ENCODE measurements at places on chromosomes 1 and 21.

- no peak for DNase-seq
These were observed 322.9 kb downstream of the SETD4 start for GRCh38 chr21:35737449-35737848.

DNA sequence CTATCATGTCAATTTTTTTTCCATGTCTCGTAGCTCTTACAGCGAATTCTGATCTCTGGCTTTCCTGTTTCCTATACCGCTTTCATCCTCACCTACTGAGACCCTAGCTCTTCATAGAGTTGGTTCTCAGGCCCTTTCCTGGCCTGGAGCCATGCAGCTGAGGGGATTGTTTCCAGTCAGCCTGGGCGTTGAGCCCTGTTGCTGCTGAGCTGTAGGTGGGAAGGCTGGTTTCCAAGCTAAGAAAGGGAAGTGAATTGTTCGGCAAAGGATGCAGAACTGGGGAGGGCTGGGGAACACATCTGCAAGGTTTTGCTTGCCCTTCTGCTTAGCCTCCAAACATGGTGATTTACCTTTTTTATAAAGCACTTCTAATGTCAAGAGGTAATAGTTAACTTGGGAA is 41.5 kb downstream of the SPATA46 start:
- no peak for DNase-seq

DNA sequence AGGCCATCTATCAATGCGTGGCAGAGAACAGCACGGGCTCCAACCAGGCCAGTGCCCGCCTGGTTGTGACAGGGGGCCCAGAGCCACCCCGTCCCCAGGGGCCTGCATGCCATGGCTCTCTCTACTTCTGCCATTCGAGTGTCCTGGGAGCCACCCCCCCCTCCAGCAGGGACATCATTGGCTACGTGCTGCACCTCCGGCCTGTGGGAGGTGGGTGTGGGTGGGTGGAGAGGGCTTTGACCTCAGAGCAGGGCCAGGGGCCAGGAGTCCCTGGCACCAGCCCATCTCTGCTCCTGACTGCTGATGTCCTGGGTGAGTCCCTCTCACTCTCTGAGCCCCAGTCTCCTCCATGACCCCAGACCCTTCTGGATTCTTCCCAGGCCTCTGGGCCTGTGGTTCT is 25.3 kb downstream of the SLC27A3 start:
- DNase-seq, result no peak

GRCh38 chr1:223731133-223731770 is 18.9 kb downstream of the CAPN2 start:
- peak; percentile 21 for DNase-seq

DNA sequence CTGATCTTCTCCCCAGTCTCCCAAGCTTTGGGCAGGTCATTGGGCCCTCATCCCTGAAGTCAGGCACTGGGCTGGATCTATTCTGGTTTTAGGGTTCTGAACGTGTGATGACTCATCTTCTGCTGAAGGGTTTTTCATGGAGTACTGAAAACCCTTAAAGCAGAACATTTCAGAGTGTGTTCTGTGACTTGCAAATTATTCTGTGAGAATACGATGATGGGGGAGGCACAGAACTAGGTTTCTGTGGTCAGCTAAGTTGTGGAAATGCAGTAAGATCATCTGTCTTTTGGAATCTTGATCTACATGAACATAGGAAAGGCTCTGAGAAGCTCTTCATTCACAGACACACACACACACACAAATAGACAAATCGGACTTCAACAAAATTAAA is 46.2 kb downstream of the NAV1 start:
- no peak for DNase-seq

GRCh38 chr21:34042735-34043134 is 30.6 kb upstream of the MRPS6 start:
- DNase-seq, result no peak

GRCh38 chr21:44957901-44958451 is 18.1 kb downstream of the SLX9 start:
- DNase-seq, result no peak

DNA sequence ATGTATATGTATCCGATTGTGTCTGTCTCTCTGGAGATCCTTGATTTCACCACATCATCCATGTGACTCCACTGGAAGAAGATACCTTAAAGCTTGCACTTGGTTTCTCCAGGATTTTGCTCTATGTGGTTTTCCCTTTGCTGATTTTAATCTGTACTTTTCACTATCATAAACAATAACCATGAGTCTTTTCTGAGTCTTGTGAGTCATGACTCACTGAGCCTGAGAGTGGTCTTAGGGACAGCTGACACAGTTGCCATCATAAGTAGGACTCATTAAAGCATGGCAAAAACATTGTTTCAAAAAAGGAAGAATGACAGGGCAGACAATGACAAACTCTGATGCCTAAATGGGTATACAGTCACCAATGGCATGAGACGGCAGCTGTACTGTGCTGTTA is 226.2 kb downstream of the AKT3 start:
- DNase-seq, result no peak

DNA sequence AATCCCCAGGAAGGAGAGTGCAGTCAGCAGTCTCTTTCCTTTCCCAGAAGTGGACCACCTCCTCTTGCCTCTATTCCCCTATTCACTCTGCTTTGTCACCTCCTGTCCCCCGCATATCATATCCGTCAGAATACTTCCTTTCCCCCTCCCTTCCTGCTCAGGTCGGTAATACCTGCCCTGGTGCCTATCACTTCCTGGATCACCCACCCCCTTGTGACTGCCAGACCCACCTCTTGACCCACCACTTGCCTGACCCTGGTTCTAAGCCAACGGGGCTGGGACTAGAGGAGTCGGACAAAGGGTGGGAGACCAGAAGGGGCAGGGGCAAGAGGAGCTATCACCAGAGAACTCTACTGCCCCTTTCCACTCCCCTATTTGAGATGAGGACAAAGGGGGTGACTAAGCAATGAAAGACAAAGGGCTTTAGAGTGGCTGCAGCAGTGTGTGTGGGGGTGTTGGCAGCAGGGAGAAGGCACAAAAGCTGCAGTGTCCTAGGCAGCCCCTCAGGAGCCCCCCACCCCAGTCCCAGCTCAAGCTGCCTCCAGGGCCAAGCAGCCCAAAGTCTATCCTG is 1.7 kb upstream of the ADAMTS4 start:
- DNase-seq, result no peak

DNA sequence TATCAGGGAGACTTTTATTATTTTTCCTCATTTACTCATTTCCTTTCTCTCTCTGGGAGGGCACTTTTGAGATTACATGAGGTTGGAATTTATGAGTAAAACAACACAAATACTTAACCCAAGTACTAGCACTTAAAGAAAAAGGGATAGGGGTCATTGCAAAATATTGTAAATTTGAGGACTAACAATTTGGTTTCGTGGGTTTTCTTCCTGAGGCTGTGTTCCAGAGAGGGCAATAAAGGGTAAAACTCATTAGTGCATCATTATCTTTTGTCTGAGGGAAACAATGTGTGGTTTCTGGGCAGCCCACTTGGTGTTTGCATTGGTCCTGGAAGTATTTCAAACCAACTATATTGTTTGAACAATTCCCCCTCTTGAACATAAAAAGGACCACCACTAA is 96.5 kb downstream of the GREM2 start:
- DNase-seq, result no peak

DNA sequence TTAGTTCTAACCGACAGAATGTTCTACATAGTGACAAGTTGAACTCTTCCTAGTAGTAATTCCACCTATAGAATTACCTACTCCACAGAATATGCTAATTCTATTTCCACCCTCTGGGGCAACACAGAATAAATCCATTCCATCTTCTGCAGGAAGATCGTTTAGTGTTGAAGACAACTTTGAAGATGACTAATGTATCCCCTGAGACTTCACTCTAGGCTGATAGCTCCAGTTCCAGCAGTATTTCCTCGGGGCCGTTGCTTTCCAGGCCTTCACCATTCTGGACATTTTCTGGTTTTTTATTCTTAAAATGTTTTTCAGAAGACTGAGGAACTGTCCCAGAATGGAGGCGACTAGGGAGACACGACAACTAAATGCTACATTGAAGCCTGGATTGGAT is 61.0 kb upstream of the CSF1 start:
- no peak for DNase-seq

DNA sequence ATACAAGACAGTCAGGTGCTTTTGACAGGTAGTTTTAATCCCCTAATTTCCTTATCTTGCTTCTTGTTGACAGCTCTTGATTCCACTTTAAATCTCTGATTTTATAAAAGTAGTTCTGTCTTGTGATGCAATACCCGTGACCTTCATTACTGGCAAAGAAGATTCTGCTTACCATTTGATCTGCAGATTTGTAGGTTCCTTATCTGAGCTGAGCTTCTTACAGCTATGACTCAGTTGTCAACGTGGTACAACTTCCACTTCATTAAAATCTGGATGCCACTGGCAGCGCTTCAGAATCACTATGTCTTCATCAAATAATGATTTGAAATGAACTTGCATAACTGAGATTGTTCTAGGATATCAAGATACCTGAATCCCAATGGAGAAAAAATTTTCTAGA is 543.6 kb upstream of the B3GALT2 start:
- DNase-seq, result no peak

DNA sequence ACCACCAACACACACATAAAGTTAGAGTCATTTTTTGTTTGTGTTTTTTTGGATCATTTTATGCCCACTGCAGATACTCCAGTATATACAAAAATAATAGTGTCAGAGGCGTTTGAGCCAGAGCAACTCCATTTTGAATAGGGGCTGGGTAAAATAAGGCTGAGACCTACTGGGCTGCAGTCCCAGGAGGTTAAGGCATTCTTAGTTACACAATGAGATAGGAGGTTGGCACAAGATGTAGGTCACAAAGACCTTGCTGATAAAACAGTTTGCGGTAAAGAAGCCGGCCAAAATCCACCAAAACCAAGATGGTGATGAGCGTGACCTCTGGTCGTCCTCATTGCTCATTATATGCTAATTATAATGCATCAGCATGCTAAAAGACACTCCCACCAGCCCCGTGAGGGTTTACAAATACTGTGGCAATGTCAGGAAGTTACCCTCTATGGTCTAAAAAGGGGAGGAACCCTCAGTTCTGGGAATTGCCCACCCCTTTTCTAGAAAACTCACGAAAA is 40.6 kb downstream of the GJA5 start:
- DNase-seq, result no peak

DNA sequence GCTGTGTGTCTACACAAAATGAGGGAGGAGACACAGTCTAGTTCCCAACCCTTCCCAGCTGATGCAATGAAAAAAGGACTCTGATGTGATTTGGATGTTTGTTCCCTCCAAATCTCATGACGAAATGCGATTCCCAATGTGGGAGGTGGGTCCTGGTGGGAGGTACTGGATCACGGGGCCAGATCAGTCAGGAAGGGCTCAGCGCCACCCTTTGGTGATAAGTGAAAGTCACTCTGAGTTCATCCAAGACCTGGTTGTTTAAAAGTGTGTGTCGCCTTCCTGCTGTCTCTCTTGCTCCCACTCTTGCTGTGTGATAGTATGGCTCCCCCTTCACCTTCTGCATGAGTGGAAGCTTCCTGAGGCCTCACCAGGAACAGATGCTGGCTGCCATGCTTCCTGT is 63.2 kb downstream of the GNG4 start:
- no peak for DNase-seq

GRCh38 chr1:183161391-183161790 is 24.7 kb upstream of the LAMC2 start:
- no peak for DNase-seq

DNA sequence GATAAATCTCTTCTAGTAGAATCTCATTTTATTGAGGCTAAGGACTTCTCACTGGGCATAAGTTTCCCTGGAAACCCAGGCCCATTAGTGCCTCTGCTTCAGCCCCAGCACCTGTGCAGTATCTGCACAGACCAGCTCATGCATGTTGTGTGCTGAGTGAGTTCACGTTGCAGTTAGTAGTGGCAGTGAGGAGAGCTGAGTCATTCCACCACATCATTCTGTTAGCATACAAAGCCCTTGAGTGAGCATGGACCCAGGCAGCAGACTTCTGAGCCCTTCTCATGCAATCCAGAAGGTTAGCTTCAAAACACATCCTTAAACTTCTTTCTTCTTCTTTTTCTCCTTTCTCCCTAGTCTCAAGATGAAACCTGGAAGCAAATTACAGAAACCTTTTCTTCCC is 45.8 kb upstream of the NTPCR start:
- no peak for DNase-seq

DNA sequence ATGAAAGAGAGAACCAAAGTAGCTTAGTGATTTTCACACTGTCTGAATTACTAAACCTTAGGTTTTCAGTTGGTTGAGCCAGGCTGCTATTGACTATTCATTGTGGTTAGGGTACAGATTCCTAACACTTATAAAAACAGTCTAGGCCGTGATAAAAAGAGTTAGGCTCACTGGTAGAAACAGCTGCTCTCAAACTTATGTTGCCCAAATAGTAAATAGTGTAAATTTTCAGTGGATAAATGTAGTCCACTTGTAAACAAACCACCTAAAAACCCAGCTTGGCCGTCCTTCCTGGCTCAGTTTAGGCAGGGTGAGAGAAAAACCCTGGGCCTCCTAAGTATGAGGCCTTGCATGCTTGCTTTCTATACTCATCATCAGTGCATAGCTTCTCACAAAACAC is 34.9 kb downstream of the ARID1A start:
- no peak for DNase-seq

DNA sequence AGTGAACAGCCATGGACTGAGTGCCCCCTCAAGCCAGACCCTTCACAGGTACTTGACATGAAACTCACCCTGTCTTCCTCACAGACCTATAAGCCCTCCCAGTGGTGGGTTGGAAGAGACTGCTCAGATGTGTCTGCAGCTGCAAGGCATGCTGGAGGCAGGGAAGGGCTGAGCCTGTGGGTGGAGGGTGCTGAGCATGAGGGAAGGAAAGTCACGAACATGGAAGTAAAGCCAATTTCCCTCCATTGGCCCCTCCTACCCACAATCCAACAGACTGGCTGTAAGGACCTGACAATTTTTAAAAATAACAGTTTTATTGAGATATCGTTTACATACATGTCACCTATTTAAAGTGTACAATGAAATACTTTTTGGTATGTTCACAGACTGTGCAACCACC is 44.1 kb downstream of the RCSD1 start:
- no peak for DNase-seq

DNA sequence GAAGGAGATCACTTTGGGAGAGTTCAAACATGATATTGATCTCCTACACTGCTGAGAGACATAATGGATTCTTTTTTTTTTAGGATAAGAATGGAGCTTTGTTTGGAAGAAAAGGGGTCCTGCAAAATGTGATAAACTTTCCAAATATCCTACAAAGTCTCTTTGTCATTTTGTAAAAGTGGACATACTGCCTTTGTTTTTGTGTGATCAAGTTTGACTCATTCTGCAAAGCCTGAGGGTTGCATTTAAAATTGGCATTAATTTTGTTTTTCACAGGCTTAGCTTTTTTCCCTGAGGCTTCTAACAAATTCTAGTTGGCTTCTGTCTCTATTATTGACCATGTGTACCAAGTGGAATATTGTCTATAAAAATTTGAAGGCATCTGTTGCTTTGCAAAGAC is 113.2 kb downstream of the AK5 start:
- DNase-seq, result no peak

Measured in hematopoietic multipotent progenitor cell treated with erythropoietin and hydrocortisone succinate and interleukin-3 and kit ligand, for 15 days (in vitro differentiated cells).